ENCODE measurements at places on chromosomes 4 and X. TPM values are rescaled to one million over a fixed set of nuclear protein-coding genes. Genes with fewer than 3 reads are reported as not detected.

Gene TRIM2
- 105 TPM for polyA plus RNA-seq

GRCh38 chr4:77190053-77190452 is 33.0 kb downstream of the CCNG2 start:
- no peaks in the 10 kb centered on the region for H3K27me3 ChIP-seq
- no peaks in the 10 kb centered on the region for H3K36me3 ChIP-seq
- no peak overlapping the region for H3K27ac ChIP-seq
- H3K4me3 ChIP-seq, result no peak overlapping the region
- no peak for DNase-seq

DNA sequence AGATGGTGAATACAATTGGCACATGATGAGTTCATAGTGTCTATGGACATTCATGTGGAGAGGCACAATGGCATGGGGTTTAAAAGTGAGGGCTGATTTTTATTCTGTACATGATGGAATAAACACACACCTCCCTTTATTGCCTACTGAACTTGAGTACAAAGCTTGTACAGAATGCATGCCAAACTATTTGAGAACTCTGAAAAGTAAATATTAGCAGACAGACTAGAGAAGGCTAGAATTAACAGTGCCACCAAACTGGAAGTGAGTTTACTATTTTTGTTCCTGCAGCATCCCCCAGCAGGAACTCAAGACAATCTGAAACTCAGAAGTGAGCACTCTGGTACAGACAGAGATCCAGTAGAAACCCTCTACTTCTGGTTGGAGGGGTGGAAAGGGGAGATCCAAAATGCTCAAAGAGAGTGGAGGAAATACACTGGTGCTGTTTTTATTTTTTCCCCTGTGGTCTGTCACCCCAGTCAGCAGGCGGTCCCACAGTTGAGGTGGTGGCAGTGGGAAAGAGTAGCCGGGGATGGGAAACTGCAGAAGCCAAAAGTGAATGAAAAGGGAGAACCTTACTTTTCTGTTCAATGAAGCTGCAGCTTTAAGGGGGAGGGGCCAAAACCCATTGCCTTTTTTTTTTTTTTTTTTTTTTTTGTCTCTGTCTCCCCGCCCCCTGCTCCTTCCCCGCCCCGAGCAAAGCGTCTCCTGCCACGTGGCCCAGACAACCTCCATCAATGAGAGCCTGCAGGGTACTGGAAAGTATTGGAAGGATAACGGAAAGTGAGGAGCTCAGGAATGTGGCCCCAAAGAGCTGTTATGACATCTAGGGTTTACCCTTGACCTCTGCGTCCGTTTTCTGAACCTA is 20.5 kb downstream of the AKAP4 start:
- no peaks in the 10 kb centered on the region for H3K36me3 ChIP-seq
- H3K27ac ChIP-seq, result no peak overlapping the region
- peaks cover 2% of the 10 kb centered on the region for H3K4me1 ChIP-seq

DNA sequence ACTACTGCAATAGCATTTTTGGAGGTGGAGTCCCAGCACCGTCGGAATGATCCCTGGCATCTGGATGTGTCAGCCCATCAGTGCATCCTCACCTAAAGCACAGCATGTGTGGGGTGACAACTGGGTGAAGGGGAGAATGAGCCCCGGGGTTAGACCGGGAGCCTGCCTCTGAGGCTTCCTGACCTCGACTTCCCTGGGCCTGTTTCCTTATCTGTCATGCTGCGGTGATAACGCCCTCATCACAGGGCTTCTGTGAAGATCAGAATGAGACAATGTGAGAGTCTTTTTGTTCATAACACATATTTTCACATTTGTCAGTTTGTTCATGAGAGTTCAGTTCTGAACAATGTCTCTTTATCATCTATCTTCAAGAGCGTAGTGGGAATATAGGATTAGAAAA is 31.1 kb upstream of the PDLIM3 start:
- no peaks in the 10 kb centered on the region for H3K36me3 ChIP-seq
- H3K27ac ChIP-seq, result peak overlapping the region; percentile 69
- no peak overlapping the region for H3K4me3 ChIP-seq
- H3K27me3 ChIP-seq, result no peaks in the 10 kb centered on the region

GRCh38 chr4:24181005-24181404 is 291.2 kb upstream of the PPARGC1A start:
- no peak overlapping the region for H3K27ac ChIP-seq
- no peaks in the 10 kb centered on the region for H3K4me1 ChIP-seq
- no peak overlapping the region for H3K4me3 ChIP-seq
- H3K36me3 ChIP-seq, result no peaks in the 10 kb centered on the region
- DNase-seq, result no peak
- H3K27me3 ChIP-seq, result peaks cover 2% of the 10 kb centered on the region

GRCh38 chrX:40227125-40227524 is 129.4 kb upstream of the BCOR start:
- H3K27ac ChIP-seq, result no peak overlapping the region
- DNase-seq, result no peak
- no peaks in the 10 kb centered on the region for H3K36me3 ChIP-seq

DNA sequence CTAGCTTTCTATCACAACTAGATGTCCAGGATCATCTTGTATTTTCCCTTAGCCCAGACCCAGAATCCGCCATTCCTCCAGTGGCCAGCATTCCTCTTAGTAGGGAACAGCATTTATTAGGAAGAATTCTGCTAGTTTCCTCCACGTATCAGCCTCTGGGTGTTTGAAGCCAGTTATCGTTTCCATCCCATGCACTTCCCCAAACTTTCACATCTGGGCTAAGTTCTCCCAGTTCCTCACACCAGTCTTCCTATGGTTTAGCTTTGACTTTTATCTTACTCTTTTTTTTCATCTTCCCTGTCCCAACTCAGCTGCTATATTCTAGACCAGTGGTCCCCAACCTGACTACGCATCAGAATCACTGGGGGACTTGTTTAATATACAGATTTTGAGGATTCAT is 53.5 kb upstream of the PRSS48 start:
- no peaks in the 10 kb centered on the region for H3K27me3 ChIP-seq
- H3K36me3 ChIP-seq, result peaks cover 4% of the 10 kb centered on the region
- no peak for DNase-seq
- H3K27ac ChIP-seq, result no peak overlapping the region
- no peaks in the 10 kb centered on the region for H3K4me1 ChIP-seq

Gene SHROOM3
- polyA plus RNA-seq, result 27.8 TPM

Gene ZNF157
- polyA plus RNA-seq, result 0.27 TPM

- no peaks in the 10 kb centered on the region for H3K4me1 ChIP-seq
- H3K4me3 ChIP-seq, result no peak overlapping the region
- no peak overlapping the region for H3K27ac ChIP-seq
Observed at GRCh38 chrX:15358533-15358932, 23.2 kb upstream of the PIGA start.

Gene AP1S2
- 32.3 TPM for polyA plus RNA-seq

DNA sequence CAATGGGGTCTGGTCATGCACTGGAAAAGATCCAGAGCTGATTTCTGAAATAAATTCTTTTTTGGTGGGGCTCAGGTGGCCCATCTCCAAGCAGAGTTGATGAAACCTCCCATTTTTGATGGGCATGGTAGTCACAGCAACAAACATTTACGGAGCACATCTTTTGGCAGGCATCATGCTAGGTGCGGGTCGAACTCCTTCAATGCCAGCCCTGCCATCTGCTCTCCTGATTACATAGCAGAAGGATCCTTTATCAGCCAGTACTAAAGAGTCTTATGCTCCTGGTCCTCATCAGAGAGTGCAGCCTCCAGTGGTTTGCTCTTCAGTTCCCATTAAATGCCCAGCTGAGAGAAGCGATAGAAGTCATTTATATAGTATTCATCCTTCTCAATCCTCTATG is 121.7 kb downstream of the GRXCR1 start:
- H3K27ac ChIP-seq, result no peak overlapping the region
- H3K4me1 ChIP-seq, result no peaks in the 10 kb centered on the region
- H3K4me3 ChIP-seq, result no peak overlapping the region

GRCh38 chr4:336099-336892 is 1.3 kb upstream of the ZNF141 start:
- H3K27ac ChIP-seq, result peak overlapping the region; percentile 85
- peaks cover 4% of the 10 kb centered on the region for H3K4me1 ChIP-seq
- H3K4me3 ChIP-seq, result peak overlapping the region; percentile 91
- peaks cover 3% of the 10 kb centered on the region for H3K36me3 ChIP-seq
- no peaks in the 10 kb centered on the region for H3K27me3 ChIP-seq

DNA sequence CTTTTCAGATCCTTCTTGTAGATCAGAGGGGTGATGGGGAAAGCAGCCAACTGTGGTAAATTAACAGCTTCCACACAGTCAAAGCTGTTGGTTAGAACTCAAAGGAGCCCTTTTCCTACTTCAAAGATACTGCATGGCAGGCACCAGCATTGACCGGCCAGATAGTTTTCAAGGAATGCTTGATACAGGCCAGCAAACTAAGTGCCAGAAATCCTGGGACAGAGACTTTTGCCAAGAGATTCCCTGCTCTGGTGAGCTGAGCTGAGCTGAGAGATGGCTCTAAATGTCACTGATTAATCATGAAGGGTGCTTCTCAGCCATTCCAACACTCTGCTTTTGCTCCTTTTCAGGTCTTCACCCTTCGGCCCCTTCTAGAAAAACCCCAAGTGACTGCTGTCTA is 131.6 kb upstream of the MED14 start:
- H3K4me3 ChIP-seq, result no peak overlapping the region
- no peaks in the 10 kb centered on the region for H3K36me3 ChIP-seq
- peaks cover 5% of the 10 kb centered on the region for H3K4me1 ChIP-seq

Gene GPM6B
- 11.5 TPM for polyA plus RNA-seq

DNA sequence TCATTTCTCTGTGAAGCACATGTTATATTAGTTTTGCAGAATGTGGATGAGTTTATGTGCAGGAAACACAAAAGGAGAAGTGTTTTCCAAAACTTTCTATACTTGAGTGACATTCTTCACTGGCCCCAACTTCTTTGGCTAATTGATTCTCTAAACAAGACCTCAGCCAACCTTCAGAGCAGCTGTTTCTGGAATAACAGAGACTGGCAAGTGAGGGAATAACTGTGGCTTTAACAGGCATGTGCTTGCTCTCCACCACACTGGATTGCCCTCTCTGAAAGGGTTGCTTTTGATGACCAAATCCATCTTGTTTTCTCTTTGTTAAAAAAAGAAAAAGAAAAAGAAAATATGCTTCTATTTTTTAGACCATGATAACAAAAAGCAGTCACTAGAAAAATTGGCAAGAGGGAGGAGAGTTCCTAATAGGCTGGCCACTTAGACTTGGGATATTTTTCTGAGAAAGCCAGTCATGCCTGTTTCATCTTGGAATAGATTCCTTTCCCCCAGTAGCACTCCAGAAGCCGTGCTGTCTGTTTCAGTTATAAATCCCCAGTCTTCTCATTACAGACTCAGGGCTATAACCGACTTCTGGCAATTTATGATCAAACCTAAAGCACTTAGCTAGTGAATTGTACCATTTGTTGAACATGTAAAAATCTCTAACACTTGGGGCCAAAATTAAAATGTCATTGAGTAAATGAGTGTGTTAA is 295.0 kb upstream of the NR3C2 start:
- no peaks in the 10 kb centered on the region for H3K36me3 ChIP-seq
- no peak for DNase-seq
- H3K27me3 ChIP-seq, result no peaks in the 10 kb centered on the region

- H3K4me1 ChIP-seq, result no peaks in the 10 kb centered on the region
- no peak for DNase-seq
- H3K27me3 ChIP-seq, result no peaks in the 10 kb centered on the region
- no peaks in the 10 kb centered on the region for H3K36me3 ChIP-seq
- no peak overlapping the region for H3K27ac ChIP-seq
- no peak overlapping the region for H3K4me3 ChIP-seq
Observed at GRCh38 chr4:102358128-102358527, 12.8 kb upstream of the SLC39A8 start.

- H3K27ac ChIP-seq, result no peak overlapping the region
- H3K4me1 ChIP-seq, result no peaks in the 10 kb centered on the region
- H3K36me3 ChIP-seq, result no peaks in the 10 kb centered on the region
- no peak for DNase-seq
Observed at GRCh38 chrX:97616883-97617530, 733.3 kb downstream of the RPA4 start.

DNA sequence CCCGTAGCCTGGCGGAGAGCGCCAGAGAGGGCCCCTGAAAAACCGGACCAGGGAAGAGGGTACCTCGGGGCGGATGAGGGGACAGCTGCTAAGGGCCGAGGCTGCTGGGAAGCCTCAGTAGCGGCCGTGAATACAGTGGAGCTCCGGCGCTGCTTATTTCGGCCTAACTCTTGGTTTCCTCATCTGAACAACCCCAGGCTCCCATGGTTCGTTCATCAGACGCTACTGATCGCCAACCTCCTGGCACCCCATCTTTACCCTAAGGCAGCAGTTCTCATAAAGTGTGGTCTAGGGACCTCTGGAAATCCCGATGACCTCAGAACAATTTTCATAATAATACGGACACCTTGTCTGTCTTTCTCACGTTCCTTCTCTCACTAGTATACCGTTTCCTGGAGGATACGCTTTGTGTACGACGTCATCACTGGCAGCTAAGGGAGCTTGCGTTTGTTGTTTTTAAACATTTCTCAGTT is 645 bp upstream of the RAB28 start:
- peak overlapping the region; percentile 91 for H3K27ac ChIP-seq
- peak overlapping the region; percentile 89 for H3K4me3 ChIP-seq
- no peaks in the 10 kb centered on the region for H3K36me3 ChIP-seq
- peaks cover 5% of the 10 kb centered on the region for H3K4me1 ChIP-seq
- H3K27me3 ChIP-seq, result peaks cover 7% of the 10 kb centered on the region

- H3K27ac ChIP-seq, result peak overlapping the region; percentile 75
- no peak overlapping the region for H3K4me3 ChIP-seq
- no peaks in the 10 kb centered on the region for H3K27me3 ChIP-seq
- H3K36me3 ChIP-seq, result no peaks in the 10 kb centered on the region
- DNase-seq, result no peak
Observed at GRCh38 chrX:153984351-153985178, 12.0 kb downstream of the TMEM187 start.

- H3K27me3 ChIP-seq, result no peaks in the 10 kb centered on the region
- no peak for DNase-seq
- H3K27ac ChIP-seq, result no peak overlapping the region
- H3K4me1 ChIP-seq, result peaks cover 2% of the 10 kb centered on the region
- H3K36me3 ChIP-seq, result no peaks in the 10 kb centered on the region
- H3K4me3 ChIP-seq, result no peak overlapping the region
Observed at GRCh38 chr4:58560736-58561135, 1450.6 kb upstream of the IGFBP7 start.

GRCh38 chrX:28697732-28698131 is 110.5 kb downstream of the IL1RAPL1 start:
- no peaks in the 10 kb centered on the region for H3K27me3 ChIP-seq
- no peak for DNase-seq
- H3K36me3 ChIP-seq, result no peaks in the 10 kb centered on the region
- no peak overlapping the region for H3K4me3 ChIP-seq

DNA sequence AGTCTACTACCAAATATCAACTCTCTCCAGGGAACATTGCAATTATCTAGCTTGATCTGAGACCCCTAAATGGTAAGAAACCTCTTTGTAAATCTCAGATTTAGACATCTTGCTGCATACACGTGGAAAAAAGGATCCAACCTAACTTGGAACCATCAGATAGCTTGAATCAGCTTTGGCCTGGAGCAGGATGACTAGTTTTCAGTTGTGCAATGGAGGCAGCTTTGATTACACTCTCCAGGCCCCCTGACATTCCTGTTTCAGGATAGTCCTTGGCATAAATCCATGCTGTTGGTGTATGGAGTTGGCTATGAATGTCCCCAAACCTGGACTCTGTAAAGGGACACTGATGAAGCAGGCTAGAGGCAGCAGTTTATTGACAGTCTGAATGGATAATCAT is 1061.9 kb upstream of the TENM3 start:
- no peak overlapping the region for H3K4me3 ChIP-seq
- H3K27ac ChIP-seq, result no peak overlapping the region
- DNase-seq, result no peak
- no peaks in the 10 kb centered on the region for H3K36me3 ChIP-seq
